ENCODE measurements at places on chromosomes 3 and 15. TPM values are rescaled to one million over a fixed set of nuclear protein-coding genes. Genes with fewer than 3 reads are reported as not detected.

GRCh38 chr3:178810181-178810580, 261.4 kb downstream of the ZMAT3 start:
- DNase-seq: no peak

DNA sequence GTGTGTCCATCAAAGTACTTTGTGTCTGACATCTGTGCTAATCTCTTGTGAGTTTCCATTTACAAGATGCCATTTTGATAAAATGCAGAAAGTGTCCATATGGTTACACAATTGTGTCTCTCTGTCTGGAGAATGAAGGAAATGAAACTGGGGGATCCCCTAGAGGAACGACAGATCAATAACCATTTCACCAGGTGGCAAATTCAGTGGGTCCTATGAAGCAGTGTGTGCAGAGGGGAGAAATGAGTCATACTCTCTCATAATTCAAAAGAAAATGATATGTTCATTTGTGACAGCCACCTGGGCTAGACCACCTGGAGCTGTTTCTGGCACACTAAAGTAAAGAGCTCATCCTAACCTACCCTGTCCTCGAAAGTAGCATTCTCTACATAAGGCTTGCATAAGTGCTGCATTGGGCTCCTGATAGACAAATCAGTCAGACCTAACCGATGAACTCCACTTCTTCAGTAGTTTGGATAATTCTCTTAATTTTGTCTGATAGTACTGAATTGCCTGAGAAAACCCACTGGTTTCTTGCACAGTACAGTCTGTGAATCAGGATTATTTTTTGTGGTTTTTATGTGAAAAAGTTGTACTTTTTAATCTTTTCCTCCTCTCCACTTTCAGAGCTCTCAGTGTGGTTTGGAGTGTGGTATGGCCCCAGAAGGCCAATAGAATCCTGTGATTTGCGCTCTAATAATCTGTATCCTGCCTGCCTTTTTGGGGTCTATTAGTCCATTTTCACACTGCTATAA, 10.3 kb upstream of the CD47 start:
- DNase-seq: no peak

DNA sequence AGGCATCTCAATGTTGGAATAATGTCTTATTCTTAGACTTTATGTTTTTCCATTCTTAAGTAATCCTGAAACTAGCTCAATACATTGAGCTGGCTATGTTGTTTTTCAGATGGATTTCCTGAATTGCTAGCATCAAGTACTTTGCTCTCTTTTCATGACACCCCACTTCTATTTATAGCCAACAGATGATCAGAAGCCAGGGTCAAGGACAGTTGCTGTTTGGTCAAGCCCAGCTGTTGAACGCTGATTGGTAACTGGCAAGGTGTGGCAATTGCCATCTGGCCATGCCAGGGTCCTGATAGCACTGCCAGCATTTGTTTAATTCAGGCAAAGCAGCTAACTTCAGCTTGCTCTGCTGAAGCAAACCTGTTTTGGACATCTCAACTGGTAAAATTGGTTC, 46.2 kb upstream of the PLCL2 start:
- no peak for DNase-seq

GRCh38 chr15:62785881-62786828, 256.4 kb upstream of the TPM1 start:
- no peak for DNase-seq

DNA sequence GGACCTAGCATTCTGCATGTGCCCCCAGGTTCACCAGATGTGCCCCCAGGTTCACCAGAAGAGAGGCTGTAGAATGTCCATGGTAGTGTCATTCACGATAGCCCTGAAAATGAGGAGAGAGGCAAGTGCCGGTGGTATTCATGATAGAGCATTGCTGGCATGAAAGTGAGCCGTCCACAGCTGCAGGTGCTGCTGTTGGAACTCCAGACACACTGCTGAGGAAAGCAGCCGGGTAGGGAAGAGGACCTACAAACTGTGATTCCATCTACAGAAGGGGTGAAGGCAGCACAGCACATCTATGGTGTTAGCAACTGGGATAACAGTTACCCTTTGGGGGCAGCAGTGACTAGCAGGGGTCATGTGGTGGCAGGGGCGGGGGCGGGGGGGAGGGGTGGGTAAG, 125.0 kb upstream of the PLXNA1 start:
- no peak for DNase-seq

DNA sequence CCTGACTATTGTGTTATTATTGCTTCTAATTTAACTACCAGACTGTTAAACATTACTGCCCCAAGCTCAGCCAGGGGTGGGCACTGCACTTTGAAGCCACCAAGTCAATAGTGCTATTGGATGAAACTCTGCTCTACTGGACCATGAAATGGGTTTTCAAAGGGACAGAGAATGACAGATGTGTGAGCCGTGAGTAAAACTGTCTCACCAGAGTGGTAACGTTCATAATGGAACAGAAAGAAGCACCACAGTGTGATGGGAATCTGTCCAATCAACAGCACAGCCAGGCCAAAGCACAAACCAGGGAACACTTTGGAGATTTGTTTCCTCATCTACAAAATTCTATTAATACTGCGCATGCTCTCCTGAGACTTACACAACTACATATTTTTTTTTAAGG, 171.8 kb upstream of the LPP start:
- DNase-seq: no peak

DNA sequence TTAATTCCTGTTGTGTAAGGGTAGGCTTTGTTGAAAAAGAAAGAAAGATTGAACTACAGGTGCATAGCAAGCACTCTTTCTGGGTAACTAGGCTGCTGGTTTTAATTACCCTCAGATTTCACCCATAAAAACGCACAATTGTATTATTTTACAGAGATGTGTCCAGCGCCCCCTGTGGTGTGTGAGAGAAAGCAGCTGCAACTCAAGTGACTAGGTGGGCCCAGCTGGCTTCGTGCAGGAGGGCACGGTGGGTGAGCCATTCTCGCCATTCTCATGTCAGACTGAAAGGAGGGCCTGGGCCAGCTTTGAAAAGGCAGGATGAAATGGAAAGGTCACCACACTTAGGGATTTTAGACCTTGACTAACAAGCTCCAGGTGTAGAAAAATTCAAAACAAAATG, 122.6 kb downstream of the LRIG1 start:
- DNase-seq: peak; percentile 15

DNA sequence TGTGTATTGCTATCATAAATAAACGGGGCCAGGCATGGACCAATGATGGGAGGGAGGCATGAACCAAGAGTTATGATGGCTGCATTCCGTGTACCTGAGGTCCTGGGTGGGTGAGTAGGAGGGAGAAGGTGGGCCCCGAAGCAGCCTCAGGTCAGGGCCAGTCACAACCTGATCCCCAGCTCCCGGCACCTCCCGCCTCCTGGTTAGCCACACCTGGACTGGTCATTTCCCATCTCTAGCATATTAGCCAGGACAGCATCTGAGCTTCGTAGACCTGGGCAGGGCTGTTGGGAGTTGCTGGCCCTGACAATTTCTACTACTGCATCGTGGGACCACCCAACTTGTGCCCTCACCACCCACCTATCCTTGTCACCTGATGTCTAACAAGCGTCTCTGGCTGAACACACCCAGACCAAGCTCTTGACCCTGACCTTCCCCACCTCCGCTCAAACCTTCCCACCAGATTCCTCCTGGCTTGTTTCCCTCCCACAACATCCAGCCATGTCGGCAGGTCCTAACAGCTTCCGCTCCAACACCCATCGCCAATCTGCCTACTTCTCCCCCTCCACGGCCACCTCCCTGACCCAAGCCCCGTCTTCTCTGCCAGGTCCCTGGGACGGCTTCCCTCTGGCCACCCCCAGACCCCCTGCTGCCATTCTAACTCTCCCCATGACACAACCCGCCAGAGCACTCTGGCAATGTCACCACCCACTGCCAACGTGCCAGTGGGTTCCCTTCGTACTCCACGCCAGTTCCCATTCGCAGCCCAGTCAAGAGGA, 133.8 kb upstream of the IQSEC1 start:
- DNase-seq: no peak

DNA sequence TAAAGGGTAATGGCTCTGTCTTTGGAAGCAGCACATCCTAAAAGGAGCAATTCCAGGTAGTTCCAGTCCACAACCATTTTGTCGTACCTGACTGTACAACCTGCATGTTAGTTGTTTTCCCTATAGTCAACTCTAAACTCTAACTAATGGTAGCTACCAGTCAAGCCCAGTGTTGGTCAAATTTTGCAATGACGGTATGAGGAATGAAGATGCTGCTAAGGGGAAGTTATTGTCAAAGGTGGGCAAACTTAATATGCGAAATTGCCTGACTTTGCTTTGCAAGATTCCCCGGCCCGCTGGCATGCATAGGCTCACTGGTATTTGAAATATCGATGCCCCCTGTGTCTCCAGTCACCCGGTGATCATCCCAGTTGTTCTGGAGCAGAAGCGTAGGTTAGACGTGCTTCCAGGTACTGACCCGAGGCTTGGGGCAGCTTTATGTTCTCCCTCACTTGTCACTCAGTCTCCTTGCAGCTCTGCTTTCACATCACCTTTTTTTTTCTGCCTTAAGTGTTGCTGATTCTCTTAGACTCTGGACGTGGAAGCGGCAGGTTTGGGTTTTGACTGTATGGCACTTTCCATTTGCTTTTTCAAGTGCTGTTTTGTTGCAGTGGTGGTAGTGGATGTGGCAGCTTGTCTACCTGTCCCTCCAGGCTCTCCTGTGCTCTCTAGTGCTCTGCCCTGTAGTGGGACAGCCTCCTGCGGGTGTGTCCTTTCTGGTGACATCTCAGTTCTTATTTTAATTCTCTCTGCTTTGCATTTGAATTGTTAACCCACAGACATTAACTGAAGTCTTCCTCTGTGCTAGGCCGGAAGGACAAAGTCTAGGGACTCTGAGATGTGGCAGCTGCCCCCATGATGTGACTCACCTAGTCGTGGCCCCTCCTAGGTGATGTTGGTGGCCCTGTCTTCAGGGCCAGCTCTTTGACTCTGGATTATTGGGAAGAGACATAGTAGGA, 95.8 kb upstream of the UMPS start:
- no peak for DNase-seq

- DNase-seq: no peak
Measured at GRCh38 chr3:143363276-143363675, 243.7 kb downstream of the CHST2 start.

- DNase-seq: no peak
Measured at GRCh38 chr3:128846486-128846891, 32.9 kb upstream of the ACAD9 start.

GRCh38 chr15:76776480-76776879, 128.7 kb downstream of the SCAPER start:
- DNase-seq: peak; percentile 4

DNA sequence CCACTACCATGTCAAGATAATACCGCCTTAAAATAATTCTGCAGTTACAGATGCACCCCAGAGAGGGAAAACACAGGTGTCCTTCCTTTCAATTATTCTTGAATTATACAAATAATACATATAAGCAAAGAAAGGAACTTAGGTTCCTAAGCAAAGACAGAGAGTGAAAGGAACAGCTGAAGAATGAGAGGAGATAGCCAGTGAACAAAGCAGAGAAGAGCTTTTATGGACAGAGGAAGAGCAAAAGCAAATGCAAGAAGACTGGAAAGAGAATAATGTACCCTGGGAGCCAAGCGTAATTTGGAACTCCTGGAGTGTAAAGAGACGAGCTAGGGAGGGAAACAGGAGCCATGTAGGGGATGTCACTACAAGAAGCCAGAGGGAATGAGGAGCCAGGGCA, 21.7 kb downstream of the GPR176 start:
- DNase-seq: no peak

DNA sequence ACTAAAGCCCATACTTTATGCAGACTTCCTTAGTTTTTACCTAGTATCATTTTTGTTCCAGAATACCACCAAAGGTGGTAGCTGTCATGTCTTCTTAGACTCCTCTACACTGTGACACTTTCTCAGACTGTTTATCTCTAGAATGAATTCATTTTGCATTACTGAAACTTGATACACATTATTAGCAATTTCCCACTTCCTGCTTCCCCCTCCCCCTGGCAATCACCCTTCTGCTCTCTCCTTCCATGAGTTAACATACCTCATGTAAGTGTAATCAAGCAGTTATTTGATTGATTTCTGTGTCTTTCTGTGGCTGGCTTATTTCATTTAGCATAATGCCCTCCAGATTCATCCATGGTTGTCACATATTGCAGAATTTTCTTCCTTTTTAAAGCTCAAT, 204.9 kb downstream of the STAG1 start:
- DNase-seq: peak; percentile 15

DNA sequence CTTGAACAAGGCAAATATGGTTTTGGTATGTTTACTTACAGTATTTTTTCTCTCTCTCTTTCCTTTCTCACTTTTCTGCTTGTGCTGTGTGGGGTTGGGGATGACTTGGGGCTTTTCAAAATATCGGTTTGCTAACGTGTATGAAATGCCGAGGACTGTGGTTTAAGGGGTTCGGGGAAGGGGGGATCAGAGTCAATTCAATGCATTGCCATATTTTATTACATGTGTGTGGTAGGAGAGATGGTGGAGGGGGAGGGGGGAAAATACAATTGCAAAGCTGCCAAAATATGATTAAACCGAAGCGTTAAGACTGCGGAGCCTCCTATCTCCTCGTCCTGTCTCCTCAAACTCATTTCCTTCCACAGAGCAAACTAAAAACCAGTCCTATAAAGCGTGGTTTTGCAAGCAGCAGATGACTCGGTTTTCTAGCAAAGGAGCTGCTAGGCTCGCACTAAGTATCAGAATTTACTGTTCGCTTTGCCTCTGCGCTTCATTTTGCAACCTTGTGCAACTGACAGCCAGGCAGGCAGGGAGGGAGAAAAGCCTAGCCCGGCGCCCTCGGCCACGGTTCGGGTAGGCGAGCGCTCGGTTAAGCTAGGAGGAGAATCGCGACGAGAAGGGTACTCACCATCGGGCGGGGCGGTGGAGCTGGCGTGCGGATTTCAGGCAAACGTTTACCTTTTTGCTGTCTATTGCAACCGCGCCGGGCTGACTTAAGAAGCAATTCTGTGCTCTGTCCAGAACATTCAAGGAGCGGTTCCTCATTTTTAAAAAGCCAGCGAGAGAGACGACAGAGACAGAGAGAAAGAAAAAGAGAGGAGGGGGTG, 4.0 kb upstream of the NR2F2 start:
- DNase-seq: peak; percentile 63

DNA sequence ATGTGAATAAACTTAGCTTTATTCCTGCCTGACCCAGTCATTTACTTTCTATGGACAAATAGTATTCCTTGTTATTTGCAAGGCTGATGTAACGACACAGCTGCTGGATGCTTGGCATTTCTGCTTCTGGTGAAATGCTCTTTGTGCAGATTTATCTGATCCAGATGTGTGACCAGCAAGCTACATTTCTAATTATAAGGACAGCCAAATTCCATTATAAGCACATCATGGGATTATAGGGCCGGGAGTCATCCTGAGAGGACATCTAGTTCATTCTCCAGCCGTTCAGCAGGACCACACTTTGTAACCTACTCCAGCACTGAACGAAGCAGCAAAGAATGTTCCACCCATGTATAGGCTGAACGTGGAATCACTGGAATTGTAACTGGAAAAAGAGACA, 42.9 kb downstream of the FNDC3B start:
- DNase-seq: no peak

Gene SENP8
- 1.7 TPM for total RNA-seq

Gene BCL2A1
- total RNA-seq: 8.4 TPM

Gene RLBP1
- not detected for total RNA-seq

Gene ITPKA
- 5.0 TPM for total RNA-seq

Gene PARP9
- total RNA-seq: 11.9 TPM

Gene SPESP1
- not detected for total RNA-seq

Gene TIMP4
- total RNA-seq: 2.2 TPM

Gene PPIB
- total RNA-seq: 334 TPM

Gene SKOR1
- total RNA-seq: not detected

Gene ADAMTS17
- 5.1 TPM for total RNA-seq

Gene CLDN18
- total RNA-seq: not detected

Gene ROPN1
- not detected for total RNA-seq

Measured in Daoy (cell line).